Activated CD4-positive, alpha-beta memory T cell treated with anti-CD3 and anti-CD28 coated beads for 36 hours (primary cell): ENCODE measurements at places on chromosomes 1 and 21. TPM values are rescaled to one million over a fixed set of nuclear protein-coding genes. Genes with fewer than 3 reads are reported as not detected.
A peak's percentile ranks its signal among the peaks of the same experiment; 100 is the strongest.

DNA sequence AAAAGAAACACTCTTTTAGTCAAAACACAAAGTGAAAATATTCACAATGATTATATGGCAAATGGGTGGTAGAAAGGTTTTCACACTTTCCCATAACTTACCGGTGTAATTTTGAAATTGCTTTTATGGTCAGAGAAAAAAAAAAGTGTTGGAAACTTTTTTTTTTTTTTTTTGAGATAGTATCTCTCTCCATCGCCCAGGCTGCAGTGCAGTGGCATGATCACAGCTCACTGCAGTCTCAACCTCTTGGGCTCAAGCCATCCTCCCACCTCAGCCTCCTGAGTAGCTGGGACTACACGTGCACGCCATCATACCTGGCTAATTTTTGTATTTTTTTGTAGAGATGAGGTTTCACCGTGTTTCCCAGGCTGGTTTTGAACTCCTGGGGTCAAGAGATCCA is 3.3 kb downstream of the IFNGR2 start:
- peak; percentile 56 for DNase-seq

- no peak for DNase-seq
Measured at GRCh38 chr1:205570796-205571537, 60.8 kb downstream of the ELK4 start.

- peak; percentile 64 for DNase-seq
Measured at GRCh38 chr1:24385160-24385940, 28.2 kb downstream of the STPG1 start.

DNA sequence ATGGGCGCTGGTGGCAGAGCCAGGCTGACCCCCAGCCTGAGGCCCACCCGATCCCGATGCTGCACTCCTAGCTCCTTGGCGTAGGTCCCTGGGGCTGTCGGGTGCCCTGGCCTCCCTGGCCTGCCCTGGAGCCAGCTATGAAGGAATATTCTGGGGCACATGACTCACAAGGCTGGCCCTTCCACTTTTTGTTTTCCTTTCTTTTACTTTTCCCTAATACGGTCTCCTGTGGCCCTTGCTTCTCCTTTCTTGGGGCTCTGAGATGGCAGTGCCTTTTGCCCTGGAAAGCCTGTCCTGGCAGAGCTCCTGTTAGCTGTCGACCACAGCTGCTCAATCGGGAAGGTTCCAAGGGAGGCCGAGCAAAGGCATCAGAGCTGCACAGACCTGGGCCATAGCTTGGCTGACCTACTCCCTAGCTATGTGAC is 22.1 kb downstream of the ARHGEF10L start:
- no peak for DNase-seq

DNA sequence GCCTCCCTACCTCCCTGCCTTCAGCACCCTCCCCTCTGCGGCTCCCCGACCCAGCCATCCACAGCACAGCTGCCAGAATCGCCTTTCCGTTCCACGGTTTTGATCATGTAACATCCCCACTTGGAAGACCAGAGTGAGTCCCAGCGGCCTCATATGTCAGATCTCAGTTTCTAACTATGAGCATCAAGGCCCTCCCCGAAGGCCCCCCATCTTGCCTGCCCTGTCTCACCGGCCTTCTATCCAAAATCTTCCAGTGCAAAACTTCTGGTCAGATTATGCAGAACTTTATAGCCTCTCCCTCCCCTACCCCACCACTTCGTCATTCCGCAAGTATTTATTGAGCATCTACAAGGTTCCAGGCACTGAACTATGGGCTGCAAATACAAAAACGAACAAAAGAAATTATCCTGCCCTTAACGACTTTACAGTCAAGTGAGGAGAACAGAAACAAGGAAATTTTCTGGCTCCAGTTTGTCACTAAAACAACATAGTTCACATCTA is 20.3 kb upstream of the LMX1A start:
- no peak for DNase-seq

DNA sequence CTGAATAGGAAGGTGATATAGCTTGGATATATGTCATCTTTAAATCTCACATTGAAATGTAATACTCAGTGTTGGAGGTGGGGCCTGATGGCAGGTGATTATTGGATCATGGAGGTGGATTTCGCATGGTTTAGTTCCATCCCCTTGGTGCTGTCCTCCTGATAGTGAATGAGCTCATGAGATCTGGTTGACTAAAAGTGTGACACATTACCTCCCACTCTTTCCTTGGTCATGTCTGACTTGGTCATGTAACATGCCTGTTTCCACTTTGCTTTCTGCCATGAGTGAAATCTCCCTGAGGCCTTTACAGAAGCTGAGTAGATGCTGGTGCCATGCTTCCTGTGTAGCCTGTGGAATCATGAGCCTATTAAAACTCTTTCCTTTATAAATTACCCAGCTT is 664.5 kb upstream of the NR5A2 start:
- no peak for DNase-seq

GRCh38 chr21:26025536-26026512 is 144.7 kb downstream of the APP start:
- DNase-seq: no peak

DNA sequence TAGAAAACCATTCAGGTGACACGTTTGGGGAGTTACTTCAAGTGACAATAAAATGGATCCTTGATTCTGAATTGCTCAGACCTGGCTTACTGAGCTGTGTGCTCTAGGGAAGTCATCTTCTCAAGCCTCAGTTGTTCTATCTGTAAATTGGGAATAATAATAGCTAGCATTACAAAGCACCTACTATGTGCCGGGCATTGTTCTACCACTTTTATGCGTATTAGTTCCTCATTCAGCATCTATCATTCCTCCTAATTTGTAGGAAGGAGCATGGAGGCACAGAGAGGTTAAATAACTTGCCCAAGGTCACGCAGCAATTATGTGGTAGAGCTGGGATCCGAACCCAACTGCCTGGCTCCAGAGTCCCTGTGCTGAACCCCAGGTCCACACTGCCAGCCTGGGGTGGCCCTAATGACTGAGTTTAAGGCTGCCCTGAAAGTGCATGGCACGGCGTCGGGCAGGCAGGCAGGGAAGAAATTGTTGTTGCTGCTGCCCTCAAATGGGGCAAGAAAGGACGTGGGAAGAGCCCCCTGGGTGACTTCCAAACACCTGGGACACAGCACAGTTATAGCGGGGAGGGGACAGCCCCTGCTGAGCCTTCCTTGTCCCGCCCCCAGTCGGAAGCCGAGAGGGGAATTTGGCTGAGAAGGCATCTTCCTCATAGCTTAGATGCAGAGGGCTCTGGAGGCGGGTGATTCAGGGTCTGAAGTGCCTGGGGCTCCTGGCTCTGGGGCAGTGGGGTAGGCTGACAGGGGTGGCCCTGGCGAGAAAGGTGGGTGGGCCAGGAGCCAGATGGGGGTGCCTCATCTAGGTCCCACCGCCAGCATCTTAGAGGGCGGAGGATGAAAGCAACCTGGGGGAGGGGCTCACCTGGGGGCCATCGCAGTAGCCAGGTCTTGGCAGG is 86.5 kb upstream of the IFFO2 start:
- peak; percentile 58 for DNase-seq

GRCh38 chr21:14376854-14377253 is 6.1 kb downstream of the HSPA13 start:
- no peak for DNase-seq

DNA sequence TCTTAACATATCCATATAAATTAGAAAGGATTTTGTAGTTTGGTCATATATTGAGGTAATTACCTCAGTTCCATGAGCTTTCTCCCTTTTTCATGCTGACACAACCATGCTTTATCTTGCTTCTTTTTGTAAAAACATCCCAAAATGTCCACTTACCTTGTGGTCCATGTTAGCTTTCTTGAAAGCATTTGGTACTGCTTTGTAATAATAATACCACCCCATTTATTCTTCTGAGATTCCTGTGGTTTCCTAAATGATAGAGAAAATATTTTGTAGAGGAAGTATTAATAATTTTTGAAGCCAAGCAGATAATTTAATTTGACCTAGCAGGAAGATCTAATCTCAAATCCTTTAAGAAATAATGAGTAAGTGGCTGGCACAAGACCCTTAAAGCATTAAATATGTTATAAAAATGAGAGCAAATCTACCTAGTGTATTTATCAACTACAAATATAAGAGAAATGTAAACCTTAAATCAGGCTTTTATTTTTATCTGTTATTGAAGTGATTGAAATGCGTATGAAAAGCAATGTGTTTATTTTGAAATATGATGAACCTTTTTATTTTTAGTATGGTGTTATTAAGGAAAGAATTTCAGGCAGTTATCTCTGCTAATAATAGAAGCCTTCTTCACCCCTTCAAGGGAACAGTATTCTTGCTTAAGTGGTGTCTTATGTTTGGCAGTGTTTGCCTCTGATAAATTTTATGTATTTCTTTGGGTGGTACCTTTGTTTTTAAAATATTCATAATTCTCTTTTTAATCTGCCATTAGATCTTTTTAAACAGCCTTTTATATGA is 9.2 kb downstream of the PRKAA2 start:
- DNase-seq: no peak

NEGR1 gene
- total RNA-seq: not detected

NCF2 gene
- total RNA-seq: 6.6 TPM

ZBTB8A gene
- total RNA-seq: 0.27 TPM

PSRC1 gene
- 14.9 TPM for total RNA-seq
